Activated CD4-positive, alpha-beta T cell treated with anti-CD3 and anti-CD28 coated beads for 48 hours (primary cell): ENCODE measurements at places on chromosomes 6 and 20.

DNA sequence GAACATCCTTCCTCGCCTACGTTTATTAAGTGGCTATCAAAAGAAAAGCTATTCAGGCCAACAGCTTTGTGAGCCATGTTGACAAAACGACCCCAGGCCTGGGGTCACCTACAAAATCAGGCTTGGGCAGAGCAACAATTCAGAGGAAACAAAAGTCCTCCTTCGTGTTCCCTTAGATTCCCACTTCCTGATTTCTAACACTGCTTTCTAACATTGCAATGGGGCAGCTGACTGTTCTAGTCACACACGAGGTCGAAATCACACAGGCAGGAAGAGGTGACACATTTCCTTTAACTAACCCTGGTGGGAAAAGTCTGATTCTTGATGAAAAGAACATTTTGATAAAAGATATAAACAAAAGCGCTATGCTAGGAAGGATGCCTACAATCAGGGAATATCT lies 31.9 kb downstream of the WDR27 start:
- no peak for DNase-seq

DNA sequence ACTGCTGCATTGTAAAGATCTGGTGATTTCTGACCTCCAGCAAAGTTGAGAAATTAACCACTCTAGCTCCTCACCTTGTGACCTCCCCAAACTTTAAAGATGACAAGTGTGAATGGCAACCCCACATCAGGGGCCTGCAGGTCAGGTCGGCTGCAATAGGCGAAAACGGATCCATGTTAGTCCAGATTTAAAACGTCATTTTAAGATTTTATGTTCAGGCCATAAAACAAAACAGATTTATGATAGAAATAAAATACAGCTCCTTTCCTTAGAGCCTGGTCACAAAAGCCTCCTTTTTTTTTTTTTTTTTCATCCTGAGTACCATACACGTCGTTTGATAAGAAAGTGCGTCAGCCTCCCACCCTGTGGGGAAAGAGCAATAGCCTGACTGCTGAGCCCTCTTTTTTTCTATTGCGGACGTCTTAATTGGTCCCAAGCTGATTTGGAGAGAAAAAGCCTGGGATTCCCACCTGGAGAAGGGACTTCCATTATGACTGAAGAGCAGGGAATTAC lies 519.2 kb upstream of the NOX3 start:
- no peak for DNase-seq

DNA sequence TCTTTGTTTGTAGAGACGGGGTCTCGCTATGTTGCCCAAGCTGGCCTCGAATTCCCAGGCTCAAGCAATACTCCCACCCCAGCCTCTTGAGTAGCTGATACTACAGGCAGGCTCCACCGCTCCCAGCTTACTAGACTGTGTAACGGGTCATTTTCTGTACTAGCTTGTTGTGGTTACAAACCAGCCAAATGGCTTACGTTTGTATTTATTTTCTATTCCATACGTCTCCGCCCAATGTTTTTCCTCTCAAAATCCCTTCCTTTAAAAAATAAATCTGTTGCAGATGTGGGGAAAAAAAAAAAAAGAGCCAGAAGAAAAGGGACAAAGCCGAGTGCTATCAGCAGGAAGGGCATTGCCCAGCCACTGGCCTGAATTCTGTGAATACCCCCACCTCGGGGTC lies 41.6 kb downstream of the PRND start:
- DNase-seq = no peak

- DNase-seq = no peak
Measured at GRCh38 chr6:21222656-21223055, 370.9 kb upstream of the SOX4 start.

- no peak for DNase-seq
Measured at GRCh38 chr20:57573242-57573641, 12.3 kb downstream of the PCK1 start.

DNA sequence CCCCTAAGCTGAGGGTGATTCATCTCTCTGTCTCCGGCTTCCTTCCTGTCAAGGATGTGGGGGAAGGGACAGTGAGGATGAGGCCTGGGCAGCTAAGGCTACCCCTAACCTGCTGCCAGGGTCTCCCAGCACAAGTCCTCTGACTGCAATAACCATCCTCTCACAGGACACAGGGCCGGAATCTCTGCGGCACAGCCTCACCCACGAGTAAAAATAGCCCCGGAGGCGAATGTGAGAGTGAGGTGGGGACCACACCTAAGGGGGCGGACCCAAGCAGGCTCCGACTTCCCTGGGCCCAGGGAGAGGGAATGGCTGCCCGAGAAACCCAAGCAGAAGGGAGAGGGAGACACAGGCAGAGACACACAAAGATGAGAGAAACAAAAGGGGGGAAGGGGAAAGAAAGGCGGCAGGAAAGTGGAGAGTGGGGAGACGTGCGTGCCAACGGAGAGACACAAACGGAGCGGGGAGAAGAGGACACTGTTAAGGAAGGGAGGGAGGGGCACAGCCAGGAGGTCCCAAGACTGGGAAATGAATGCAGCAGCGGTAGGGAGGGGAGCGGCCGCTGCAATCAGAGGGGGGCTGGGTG lies 1.4 kb downstream of the CLIC1 start:
- peak; percentile 57 for DNase-seq

GRCh38 chr6:169079650-169080049 lies 174.0 kb downstream of the THBS2 start:
- DNase-seq = no peak

GRCh38 chr20:57428324-57429158 lies 37.3 kb downstream of the RBM38 start:
- DNase-seq = no peak

DNA sequence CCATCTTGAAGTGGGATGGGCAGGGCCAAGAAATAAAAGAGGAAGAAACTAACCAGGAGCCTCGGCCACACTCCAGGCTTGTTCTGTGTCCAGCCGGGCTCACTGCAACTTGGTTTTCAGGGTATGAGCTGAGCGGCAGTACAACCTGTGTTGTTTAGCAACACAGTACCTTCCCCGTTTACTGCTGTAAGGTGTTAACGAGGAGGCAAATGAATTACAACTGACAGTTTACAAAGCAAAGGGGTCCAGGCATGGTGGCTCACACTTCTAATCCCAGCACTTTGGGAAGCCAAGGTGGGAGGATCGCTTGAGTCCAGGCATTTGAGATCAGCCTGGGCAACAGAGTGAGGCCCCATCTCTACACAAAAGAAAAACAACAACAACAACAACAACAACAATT lies 481.3 kb upstream of the SULF2 start:
- DNase-seq = no peak

GRCh38 chr6:7004581-7005297 lies 103.0 kb upstream of the RREB1 start:
- DNase-seq = no peak

GRCh38 chr20:5656126-5656525 lies 94.1 kb upstream of the SHLD1 start:
- no peak for DNase-seq

- no peak for DNase-seq
Measured at GRCh38 chr20:52601295-52601971, 370.7 kb upstream of the TSHZ2 start.

GRCh38 chr20:60676011-60676410 lies 576.0 kb upstream of the CDH4 start:
- DNase-seq = no peak
